ACHN (cell line): ENCODE measurements at places on chromosomes 16 and 17.

DNA sequence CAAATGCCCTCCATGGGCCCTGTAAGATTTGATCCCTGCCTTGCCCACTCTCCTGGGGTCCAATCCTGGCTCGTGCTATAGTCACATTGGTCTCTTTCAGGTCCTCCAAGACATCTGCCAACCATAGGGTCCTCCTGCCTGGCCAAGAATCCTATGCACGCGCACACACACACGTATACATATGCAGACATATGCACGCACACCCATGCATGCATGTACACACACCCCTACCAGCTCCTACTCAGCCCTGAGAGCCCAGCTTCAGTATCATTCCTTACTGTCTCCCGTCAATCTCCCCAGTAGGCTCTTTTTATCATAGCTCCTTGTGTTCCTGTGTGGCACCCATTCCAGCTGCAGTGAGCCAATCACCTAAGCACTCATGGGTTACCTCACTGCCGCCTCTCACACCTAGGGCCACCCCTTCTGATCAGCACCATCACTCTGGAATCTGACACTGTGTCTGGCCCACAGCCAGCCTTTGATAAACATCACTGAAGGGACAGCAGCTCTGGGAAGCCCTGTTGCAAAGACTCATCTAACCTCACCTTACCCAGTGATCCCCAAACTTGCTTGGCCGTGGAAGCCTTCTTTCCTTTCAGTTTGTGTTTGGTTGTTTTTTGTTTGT is 7.9 kb upstream of the DNAH17 start:
- no peak for DNase-seq

DNA sequence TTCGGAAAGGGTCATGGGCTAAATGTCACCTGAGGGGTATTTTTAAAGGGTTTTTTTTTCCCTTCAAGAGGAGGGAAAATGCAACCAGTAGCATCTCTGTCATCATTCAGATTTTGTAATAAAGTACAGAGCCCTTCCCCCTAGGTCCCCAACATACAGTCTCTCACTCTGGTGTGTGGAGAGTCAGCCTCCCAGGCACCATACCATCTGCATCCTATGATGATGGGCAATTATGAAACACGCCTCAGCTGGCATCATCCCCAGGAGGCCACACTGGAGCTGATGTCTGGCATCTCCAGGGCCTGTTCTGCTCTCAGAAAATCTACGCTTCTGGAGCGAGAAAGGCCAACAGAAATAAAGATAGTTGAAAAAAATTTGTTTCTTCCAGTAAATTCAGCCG is 32.0 kb downstream of the TBX4 start:
- DNase-seq = no peak

- peak; percentile 60 for DNase-seq
Observed at GRCh38 chr17:1485423-1486376, 6.8 kb downstream of the MYO1C start.

DNA sequence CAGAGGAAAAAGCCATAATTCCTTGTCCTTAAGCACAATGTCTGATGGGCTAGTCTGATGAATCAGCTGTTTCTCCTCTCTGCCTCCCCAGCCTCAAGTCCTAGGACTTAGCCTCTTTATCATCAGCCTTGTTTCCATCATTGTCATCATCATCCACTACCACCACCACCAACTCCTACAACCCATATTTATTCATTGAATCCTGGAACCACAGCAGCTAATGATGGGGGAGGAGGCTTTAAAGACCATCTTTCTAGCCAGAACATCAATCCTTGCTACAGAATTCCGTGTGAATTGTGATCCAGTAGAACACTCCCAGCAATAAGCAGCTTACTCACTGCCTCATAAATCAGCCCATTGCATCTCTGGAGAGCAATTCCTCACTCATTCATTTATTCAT is 97.6 kb upstream of the TMEM132E start:
- no peak for DNase-seq

DNA sequence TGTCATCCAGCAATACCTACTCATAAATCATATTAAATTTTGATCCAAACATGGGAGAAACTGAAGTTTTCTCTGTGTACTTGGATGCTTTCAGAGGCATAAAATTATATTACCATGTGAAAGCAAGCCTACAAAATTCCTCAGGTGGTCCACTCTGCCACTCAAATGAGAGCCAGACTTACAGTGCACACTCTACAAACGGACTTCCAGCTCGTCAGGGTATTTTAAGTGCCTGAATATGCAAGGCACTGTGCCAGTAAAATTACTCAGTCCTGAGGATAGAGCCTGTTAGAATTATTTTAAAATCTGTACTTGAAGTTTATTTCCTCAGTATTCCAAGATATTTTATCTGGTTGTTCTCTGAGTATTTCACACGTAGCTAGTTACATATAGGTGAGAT is 54.5 kb downstream of the TENT4B start:
- DNase-seq = peak; percentile 26

DNA sequence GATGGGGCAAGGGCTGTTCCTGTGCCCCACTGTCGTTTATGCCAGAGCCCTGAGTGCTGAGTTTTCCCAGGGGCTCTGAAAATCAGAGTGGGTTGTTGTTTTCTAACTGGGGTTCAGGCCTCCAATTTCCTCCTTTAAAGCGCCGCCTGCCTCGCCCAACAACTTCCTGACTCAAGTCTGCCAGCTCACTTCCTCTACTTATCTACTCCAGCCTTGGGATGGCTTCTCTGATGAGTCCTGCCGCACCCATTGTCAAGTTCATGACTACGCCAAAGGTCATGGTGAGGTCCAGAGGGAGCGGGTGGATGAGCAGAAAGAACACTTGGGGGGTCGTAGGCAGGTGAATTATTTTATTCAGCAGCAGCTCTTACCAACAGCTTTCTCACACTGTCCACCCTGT is 104.7 kb downstream of the UTP18 start:
- DNase-seq = no peak

- DNase-seq = no peak
Observed at GRCh38 chr17:9138161-9138717, 116.9 kb downstream of the NTN1 start.

GRCh38 chr17:59387351-59388068 is 56.1 kb downstream of the YPEL2 start:
- no peak for DNase-seq

DNA sequence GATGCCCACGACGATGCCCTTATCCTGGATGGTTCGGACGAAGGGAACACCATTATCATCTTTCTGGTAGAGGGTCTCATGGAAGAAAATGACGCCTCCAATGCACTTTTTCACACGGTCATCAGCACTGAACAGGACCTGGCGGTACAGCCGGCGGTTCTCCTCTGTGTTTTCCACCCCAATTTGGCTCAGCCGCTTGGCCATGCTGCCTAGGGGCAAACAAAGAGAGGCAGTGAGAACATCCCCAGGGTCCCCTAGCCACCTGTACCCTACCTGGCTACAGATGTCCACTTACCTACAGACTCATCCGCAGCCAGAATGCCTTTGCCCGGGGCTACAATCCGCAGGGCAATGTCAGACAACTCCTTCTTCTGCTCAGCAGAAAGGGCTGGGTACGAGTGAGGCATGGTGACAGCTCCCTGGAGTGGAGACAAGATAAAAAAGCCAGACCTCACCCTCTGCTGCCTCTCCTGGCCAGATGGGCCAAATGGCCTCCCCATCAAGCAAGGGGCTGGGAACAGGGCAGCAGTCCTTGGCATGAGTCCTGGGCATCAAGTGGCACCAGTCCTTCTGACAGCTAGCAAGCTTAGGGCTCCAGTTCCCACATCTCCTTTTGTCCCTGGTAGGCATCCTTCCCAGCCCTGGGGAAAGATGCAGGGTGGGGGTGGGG is 1.4 kb downstream of the ALDOC start:
- no peak for DNase-seq

DNA sequence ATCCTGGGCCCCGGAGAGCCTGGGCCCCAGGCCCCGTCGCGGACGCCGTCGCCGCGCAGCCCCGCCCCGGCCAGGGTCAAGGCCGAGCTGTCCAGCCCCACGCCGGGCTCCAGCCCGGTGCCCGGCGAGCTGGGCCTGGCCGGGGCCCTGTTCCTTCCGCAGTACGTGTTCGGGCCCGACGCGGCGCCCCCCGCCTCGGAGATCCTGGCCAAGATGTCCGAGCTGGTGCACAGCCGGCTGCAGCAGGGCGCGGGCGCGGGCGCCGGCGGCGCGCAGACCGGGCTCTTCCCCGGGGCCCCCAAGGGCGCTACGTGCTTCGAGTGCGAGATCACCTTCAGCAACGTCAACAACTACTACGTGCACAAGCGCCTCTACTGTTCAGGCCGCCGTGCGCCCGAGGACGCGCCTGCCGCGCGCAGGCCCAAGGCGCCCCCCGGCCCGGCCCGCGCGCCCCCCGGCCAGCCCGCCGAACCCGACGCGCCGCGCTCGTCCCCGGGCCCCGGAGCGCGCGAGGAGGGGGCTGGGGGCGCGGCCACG is 36.8 kb upstream of the ZC3H18 start:
- DNase-seq = no peak

DNA sequence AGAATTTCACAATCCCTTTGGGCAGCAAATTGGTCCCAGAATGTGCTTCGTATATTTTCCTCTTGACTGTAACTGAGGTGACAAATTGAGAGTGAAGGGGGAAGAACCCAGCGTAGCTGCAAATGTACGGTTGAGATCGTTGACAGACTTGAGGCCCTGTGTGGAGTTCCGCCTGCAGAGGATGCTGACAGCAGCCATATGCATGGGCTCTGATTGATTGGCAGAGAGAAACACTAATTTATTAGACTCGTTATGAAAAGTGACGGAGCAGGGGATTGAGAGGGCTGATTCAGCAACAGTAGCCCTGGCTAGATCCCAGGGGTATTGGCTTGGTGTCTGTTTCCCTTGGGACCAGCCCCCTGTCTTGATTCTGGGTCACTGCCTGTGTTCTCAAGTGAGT is 930.1 kb upstream of the EEF2KMT start:
- no peak for DNase-seq

GRCh38 chr16:166375-167121 is 770 bp downstream of the HBM start:
- no peak for DNase-seq

DNA sequence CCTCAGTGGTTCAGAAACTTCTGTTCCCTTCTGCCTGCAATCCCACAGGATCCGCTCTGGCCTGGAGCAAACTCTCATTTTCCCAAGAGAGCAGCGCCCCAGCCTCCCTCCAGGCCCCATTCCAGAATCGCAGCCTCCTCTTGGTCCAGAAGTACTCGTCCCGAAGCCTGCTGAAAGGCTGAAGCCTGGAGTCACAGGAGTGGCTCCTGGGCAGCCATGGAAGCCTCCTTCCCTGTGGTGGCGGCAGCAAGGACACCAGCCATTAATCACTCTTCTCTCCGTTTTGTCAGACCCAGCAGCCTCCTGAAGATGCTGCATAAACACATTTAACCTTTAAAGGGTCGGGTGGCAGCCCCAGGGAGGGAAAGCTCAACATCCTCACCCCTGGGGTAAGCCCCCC is 66.9 kb upstream of the TNRC6C start:
- no peak for DNase-seq

DNA sequence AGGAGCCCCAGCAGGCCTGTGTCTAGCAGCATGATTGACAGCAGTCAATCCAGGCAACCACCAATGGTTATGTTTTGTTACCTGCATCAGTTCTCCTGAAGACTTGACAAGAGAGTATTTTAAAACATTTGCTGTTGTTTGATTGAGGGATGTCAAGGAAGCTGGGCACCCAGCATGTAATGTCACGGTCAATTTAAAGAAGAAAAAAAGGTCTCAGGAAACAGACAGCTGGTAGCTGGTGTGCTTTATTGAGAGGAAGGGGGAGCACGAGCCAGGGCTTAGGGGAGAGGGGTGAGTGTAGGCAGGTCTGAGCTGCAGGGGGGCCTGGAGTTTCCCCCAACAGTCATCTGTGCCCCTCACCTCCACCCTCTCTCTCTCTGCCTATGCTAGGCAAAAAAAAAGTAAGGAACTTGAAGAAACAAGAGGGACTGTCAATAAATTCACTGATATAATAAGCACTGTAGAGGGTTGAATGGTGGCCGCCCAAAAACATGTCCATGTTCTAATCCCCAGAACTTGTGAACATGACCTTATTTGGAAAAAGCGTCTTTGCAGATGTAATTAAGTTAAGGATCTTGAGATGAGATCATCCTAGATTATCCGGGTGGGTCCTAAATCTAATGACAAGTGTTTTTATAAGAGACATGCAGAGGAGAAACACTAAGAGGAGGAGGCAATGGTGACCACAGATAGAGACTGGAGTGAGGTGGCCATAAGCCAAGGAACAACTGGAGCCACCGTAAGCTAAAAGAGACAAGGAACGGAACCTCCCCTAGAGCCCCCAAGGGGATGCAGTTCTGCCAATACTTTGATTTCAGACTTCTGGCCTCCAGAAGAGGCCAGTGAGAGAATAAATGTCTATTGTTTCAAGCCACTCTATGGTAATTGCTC is 14.5 kb downstream of the TSPOAP1 start:
- DNase-seq = no peak

GRCh38 chr16:62280506-62280905 is 244.3 kb upstream of the CDH8 start:
- DNase-seq = no peak

DNA sequence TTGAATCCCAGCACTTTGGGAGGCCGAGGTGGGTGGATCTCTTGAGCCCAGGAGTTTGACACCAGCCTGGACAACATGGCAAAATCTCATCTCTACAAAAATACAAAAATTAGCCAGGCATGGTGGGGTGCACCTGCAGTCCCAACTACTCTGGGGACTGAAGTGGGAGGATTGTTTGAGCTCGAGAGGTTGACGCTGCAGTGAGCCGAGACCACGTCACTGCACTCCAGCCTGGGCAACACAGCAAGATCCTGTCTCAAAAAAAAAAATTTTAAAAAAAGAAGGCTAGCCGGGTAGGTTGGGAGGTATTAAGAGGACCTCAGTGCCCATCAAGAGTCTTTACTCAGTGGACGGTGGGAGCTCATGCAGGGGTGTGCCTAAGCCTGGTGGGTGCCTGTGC is 3.8 kb upstream of the NPTX1 start:
- DNase-seq = no peak

- DNase-seq = peak; percentile 94
Observed at GRCh38 chr16:67884684-67885083, at the start of gene NRN1L. Gene NRN1L, plus strand, starts transcription at chr16:67884885. Its CDS starts 19 bp downstream, at chr16:67884904.

DNA sequence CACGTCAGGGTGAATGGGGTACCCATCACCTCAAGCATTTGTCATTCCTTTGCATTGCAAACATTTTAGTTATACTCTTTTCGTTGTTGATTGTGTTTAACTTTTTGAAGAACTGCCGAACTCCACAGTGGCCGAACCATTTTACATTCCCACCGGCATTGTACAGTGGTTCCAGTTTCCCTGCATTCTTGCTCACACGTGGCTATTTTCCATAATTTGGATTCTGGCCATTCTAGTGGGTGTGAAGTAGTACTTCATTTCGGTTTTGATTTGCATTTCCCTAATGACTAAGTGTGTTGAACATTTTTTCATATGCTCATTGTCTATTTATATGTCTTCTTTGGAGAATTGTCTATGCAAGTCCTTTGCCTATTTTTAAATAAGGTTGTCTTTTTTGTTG is 13.0 kb downstream of the NOL11 start:
- no peak for DNase-seq
